Panc1 (cell line): ENCODE measurements at places on chromosomes 2 and 18. TPM values are rescaled to one million over a fixed set of nuclear protein-coding genes. Genes with fewer than 3 reads are reported as not detected.

Gene AQP4
- not detected for total RNA-seq

Gene COL4A4
- total RNA-seq: 0.13 TPM

Gene C2orf80
- not detected for total RNA-seq

Gene SPATS2L
- total RNA-seq: 282 TPM

Gene DYSF
- total RNA-seq: 0.31 TPM
